HTR-8/SVneo (cell line): ENCODE measurements at places on chromosomes 11 and 22.

DNA sequence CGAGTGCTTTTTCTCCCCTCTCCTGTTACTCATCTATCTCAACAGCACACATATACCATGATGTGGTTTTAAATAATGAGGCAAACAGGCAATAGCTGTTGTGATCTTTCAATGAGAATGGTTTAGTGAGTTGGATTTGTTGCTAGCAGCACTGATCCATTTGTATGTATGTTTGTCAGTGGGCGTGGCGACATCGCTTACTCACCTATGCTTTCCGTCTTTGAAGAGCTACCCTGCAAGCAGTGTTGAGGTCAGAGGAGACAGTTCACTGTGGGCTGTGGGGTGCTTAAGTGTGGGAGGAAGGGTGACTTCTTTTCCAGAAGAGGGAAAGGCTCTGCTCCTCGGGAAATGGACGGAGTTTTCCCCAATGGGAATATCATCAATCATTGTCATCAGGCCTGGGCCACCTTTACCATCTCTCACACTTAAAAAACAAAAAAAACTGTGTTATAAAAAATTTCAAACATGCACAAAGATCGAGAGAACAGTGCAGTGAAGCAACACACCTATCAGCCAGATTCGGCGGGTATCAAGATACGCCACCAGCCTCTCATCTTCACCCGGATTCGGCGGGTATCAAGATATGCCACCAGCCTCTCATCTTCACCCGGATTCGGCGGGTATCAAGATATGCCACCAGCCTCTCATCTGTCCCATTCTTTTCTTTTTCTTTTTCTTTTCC, 83.8 kb downstream of the TBC1D22A start:
- no peak for DNase-seq

DNA sequence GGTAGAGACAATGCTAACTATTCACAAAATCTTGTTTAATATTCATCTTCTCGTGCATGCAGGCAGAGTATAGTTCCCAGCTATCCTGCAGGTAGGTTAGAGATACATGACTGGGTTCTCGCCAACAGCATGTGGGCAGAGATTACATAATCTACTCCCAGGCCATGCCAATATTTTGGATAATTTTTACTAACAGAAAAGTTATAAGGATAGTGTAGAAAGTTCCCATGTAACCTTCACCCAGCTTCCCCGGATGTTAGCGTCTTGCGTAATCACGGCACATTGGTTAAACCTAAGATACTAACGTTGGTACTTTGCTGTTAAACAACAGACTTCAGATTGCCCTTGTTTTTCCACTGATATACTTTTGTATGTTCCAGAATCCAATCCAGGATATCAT, 215.5 kb upstream of the LARGE1 start:
- no peak for DNase-seq

- no peak for DNase-seq
Observed at GRCh38 chr11:79440571-79441460, at the start of gene TENM4. Gene TENM4, minus strand, starts transcription at chr11:79441030. Its CDS starts 371,086 bp downstream, at chr11:79069944.

DNA sequence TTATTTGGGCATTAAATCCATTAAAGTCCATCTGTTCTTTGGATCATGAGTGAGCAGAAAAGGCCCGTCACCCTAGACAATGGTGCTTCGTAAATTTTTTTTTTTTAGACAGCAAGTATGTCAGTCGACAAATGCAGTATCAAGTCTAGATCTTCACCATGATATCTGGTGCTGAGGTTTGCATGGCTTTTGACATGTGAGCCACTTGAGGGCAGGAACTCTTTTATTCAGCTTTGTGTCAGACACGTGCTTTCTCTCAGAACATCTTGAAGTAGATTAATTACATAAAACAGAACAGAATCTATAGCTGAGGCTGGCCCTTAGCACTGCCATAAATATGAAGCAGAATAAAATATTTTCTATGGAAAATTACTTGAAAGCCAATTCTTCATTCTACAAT, 62.9 kb upstream of the CARD18 start:
- DNase-seq, result no peak

- no peak for DNase-seq
Observed at GRCh38 chr11:113779496-113779895, at the start of gene CLDN25. Gene CLDN25, plus strand, starts transcription at chr11:113779796. Its CDS starts 0 bp downstream, at chr11:113779796.

DNA sequence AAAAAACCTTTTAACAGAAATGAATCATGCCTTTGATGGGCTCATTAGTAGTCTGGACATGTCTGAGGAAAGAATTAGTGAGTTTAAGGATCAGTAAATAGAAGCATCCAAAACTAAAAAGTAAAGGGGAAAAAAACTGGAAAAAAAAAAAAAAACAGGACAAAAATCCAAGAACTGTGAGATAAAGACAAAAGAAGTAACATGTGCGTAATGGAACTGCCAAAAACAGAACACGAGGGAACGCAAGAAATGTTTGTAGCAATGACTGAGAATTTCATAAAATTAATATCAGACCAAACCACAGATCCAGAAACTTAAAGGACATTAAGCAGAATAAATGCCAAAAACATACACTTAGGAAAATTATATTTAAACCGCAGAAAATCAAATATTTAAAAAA, 77.4 kb downstream of the MS4A13 start:
- no peak for DNase-seq

DNA sequence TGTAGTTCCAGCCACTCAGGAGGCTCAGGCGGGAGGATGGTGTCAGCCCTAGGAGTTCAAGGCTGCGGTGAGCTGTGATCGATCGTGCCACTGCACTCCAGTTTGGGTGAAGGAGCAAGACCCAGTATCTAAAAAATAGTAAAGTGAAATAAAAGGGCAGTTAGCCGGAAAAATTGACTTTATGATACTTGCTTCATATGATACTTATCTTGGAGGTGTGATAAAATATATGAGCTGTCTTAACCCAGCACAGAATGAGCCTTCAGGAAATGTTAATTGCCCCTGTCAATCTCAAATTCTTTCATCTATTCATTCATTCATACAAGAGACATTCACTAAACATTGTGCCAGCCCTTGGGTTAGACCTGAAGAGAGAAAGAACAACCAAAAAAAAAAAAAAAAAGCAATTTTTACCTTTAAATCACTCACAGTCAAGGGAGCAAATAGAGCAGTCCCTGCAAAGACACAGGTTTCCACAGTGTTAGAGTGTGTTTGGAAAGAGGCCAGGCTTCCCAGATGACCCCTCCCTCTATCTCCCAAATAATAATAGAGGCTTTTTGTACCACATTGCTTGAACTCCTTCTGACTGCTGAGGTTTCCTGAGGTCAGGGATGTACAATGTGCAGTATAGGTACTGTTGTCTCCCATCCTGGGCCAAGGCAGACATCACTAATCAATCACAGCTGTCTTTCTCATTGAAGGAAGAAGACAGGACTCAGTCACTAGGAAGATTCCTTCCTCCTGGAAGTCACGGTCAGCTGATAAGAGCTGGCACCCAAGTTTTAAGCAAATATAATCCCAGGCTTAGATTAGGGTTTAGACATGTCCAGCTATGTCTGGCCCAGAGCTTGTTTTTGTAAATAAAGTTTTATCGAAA, 454.6 kb downstream of the MIAT start:
- no peak for DNase-seq

DNA sequence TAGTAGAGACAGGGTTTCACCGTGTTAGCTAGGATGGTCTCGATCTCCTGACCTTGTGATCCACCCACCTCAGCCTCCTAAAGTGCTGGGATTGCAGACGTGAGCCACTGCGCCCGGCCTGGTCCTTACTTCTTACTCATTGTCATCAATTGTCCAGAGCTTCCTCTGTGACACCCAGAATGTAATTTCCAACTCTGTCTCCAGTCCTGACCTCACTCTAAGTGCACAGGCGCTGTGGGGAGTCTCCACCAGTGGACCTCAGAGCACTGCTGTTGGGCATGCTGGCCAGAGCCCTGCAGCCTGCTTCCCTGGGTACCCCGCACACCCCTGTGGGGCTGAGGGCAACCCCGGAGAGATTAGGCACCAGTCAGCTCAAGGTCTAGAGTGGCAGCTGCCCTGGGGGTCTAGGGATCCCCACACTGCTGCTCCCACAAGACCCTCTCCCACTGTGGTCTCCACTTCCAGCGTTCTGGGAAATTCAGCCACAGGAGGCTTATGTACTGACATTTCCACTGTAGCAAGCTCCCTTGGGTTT, 1140.3 kb downstream of the TBC1D22A start:
- no peak for DNase-seq

- peak; percentile 56 for DNase-seq
Observed at GRCh38 chr11:110176366-110177085, 83.3 kb downstream of the ZC3H12C start.

- no peak for DNase-seq
Observed at GRCh38 chr22:24997023-24997422, 44.5 kb downstream of the KIAA1671 start.

DNA sequence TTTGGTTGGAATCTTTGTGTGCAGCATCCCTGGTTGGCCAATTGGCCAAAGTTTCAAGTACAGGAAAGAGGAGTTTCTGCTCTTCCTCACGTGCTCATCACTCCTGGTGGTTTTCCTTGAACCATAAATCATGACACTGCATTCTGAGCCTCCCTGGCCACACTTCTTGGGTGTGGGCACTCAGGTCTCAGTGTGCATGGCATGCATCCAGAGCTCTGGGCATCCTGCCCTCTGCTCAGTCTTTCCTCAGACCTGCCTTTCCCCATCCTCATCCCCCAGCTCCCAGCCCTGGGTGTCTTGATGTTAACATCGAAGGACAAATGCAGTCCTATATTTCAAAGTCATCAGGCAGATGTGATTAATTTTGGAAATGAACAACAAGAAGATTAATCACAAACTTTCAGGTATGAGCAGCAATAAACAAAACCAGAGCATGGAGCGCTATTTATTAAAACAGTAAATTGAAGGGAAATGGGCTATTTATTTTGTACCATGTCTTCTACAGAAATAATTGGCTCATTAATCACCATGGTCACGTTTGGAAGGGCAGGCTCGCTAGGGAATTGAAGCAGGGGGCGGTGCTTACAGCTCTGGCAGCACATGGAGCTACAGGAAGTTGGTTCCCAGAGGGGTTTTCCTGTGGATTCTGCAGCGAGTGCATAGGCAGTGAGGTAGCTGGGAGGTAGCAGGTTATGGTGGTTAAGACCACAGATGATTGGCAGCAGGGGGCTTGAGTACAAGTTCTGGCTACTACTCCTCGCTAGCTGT, 89.6 kb downstream of the CSNK2A3 start:
- no peak for DNase-seq

DNA sequence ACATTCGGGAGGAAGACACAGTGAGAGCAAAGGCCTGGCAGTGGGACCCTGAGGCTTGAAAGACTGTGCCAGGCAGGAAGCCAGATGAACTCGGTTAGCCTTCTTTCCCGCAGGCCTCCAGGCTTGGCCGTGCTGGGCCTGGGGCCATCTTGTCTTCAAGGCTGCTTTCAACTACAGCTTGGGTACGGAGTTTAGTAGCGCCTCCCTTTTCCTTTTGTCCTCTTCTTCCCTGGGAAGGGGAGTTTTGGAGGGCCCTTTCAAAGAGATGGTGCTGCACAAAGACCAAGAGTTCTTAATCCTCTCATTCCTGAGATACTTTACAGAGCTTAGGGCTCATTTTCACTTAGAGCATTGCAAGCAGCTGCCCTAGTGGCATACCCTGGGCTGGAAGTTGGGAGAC, 87.5 kb downstream of the TP53I11 start:
- DNase-seq, result no peak

DNA sequence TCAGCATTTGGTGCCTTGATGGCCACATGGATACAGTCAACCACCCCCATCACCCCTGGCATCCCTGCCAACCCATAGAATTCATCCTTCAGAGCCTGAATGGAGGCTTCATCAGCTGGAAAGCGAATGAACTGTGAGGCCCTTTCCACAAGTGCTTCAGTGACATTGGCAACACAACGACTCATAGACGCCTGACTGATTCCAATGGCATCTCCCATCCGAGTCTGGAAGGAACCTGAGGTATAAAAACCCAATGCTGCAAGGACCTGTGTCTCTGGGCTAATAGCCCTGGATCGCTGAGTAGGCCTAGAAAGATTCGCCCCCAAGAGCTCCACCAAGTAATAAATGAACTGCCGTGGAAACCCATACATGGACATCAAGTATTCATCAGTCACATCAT, 1.3 kb downstream of the HARBI1 start:
- DNase-seq, result no peak

GRCh38 chr22:19709063-19709769, 5.1 kb upstream of the SEPTIN5 start:
- no peak for DNase-seq

DNA sequence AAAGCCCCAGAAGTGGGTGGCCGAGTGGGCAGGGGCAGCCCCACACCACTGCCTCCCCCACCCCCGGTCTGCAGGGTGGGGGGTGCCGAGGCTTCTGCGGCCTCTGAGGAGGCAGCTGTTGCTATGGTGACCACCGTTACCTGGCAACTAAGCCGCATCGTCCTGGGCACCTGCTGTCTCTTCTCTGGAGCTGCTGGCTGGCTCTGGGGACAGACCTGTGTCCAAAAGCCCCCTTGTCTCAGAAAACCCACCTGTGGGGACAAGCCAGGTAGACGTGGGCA, 79.9 kb upstream of the PRR5 start:
- no peak for DNase-seq

- DNase-seq, result no peak
Observed at GRCh38 chr11:61524963-61525587, 16.5 kb downstream of the LRRC10B start.

- no peak for DNase-seq
Observed at GRCh38 chr22:29563652-29564460, 10.3 kb upstream of the THOC5 start.

- DNase-seq, result no peak
Observed at GRCh38 chr22:35987487-35987886, 41.1 kb downstream of the RBFOX2 start.

GRCh38 chr11:119990309-119991021, 147.4 kb downstream of the TRIM29 start:
- DNase-seq, result no peak

DNA sequence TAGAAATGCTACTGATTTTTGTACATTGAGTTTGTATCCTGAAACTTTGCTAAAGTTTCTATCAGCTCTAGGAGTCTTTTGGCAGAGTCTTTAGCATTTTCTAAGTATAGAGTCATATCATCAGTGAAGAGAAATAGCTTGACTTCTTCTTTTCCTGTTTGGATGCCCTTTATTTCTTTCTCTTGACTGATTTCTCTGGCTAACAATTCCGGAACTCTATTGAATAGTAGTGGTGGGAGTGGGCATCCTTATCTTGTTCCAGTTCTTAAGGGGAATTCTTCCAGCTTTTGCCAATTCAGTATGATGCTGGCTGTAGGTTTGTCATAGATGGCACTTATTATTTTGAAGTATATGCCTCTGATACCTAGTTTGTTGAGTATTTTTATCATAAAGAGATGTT, 197.7 kb downstream of the AASDHPPT start:
- no peak for DNase-seq

GRCh38 chr11:74102321-74102720, 68.5 kb downstream of the C2CD3 start:
- DNase-seq, result no peak

GRCh38 chr11:130448039-130448415, 418 bp upstream of the ADAMTS15 start:
- no peak for DNase-seq
